ENCODE measurements at places on chromosomes 2 and 18. TPM values are rescaled to one million over a fixed set of nuclear protein-coding genes. Genes with fewer than 3 reads are reported as not detected.
A peak's percentile ranks its signal among the peaks of the same experiment; 100 is the strongest.

The L3MBTL4 gene
- 2.4 TPM for total RNA-seq

The AGXT gene
- not detected for total RNA-seq

The HSPD1 gene
- total RNA-seq, result 1,063 TPM

The TMEM178A gene
- total RNA-seq, result 14.0 TPM

The IL37 gene
- total RNA-seq, result not detected

DNA sequence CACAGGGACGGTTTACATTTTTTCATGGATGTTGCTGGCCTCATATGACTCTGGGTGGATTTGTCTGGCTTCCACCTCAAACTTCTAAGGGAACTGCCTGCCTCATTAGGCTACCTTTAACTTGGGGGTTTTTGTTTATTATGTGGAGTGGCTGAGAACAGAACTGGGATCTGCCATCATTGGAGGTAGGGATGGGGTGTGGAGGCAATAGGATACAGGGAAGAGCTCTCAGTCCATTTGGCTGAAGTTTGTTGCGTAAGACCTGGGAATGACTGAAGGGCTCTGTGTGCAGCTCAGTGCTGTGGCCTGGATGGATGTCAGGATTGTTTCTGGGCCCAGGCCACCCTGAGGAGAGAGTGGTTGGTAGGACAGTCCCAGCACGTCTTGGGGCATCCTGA lies 31.2 kb downstream of the ASB1 start:
- DNase-seq, result no peak

GRCh38 chr18:9890957-9891356 lies 5.2 kb downstream of the TXNDC2 start:
- no peak for DNase-seq

GRCh38 chr2:146523196-146523595 lies 1321.6 kb upstream of the ACVR2A start:
- DNase-seq, result no peak

GRCh38 chr2:225173909-225174308 lies 131.6 kb upstream of the DOCK10 start:
- DNase-seq, result no peak

GRCh38 chr2:69933839-69934613 lies 19.1 kb downstream of the MXD1 start:
- DNase-seq, result no peak

DNA sequence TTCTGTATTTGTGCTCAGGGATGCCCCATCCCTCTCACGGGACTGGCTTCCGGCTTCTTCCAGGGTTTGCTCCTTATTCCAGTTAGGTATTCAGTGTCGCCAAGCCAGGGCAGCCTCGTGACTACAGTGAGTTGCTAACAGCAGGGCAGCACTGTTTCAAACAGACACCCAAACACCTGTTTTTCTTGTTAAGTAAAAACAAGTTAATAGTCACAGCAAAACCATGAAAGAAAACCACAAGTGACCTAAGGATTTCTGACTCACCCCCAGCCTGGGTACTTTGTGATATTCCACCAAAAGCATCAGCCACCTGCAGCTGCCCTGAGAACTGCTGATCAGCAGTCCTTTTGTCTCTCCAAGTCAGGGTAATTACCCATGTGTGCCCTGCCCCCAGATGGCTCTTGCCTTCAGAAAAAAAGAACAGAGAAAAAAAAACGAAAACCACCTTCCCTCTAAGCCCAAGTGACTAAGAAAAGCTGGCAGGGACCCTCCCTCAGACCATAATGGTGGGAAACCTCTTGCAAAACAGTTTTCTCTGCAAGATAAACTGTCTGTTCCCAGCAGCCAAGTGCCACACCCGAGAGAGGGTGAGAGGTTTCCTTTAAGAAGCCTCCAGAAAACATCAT lies 178.2 kb downstream of the ANAPC1 start:
- DNase-seq, result peak; percentile 79

- no peak for DNase-seq
These were observed 69.6 kb downstream of the COL5A2 start for GRCh38 chr2:189109921-189110397.

- DNase-seq, result no peak
These were observed 206.9 kb upstream of the NRP2 start for GRCh38 chr2:205475416-205475768.

GRCh38 chr2:176790468-176790867 lies 422.1 kb upstream of the HNRNPA3 start:
- no peak for DNase-seq
